Thyroid gland (tissue), 4 donors: ENCODE measurements at places on chromosomes 7 and 10.
A peak's percentile ranks its signal among the peaks of the same experiment; 100 is the strongest.

DNA sequence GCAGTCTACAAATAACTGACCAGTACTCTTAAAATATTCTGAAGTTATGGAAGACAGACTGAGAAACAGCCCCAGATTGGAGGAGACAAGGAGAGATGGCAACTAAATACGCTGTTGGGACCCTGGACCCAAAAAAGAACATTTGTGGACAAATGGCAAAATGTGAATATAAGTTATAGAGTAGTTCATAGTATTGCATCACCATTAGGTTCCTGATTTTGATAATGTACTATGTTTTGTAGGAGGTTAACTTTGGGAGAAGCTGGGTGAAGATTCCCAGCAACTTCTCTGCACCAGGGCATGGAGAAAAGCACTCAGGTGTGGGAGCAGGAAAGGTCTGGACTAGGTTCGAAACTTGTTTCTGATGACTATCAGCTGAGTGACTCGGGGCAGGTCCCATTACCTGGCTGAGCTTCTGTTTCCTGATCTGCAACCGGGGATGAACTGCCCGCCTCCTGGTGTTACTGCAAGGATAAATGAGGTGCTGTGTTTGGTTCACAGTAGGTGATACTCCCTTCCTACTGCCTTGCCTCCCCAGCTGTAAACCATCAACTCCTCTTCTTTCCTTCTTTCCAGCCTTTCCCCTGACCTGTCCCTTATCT lies 48.2 kb downstream of the EEPD1 start:
- H3K36me3 ChIP-seq = no peaks in the 10 kb centered on the region
- H3K27ac ChIP-seq = no peak overlapping the region
- no peak for DNase-seq
- H3K27me3 ChIP-seq = no peaks in the 10 kb centered on the region
- no peaks in the 10 kb centered on the region for H3K4me1 ChIP-seq
- no peak overlapping the region for H3K4me3 ChIP-seq

GRCh38 chr10:14382531-14382930 lies 51.8 kb upstream of the FRMD4A start:
- no peaks in the 10 kb centered on the region for H3K4me1 ChIP-seq
- peak; percentile 5 for DNase-seq
- H3K27me3 ChIP-seq = no peaks in the 10 kb centered on the region
- H3K4me3 ChIP-seq = no peak overlapping the region
- H3K36me3 ChIP-seq = no peaks in the 10 kb centered on the region
- no peak overlapping the region for H3K27ac ChIP-seq

- no peak for DNase-seq
- no peaks in the 10 kb centered on the region for H3K27me3 ChIP-seq
- no peaks in the 10 kb centered on the region for H3K4me1 ChIP-seq
Observed at GRCh38 chr7:123282181-123282580, 82.4 kb upstream of the SLC13A1 start.

DNA sequence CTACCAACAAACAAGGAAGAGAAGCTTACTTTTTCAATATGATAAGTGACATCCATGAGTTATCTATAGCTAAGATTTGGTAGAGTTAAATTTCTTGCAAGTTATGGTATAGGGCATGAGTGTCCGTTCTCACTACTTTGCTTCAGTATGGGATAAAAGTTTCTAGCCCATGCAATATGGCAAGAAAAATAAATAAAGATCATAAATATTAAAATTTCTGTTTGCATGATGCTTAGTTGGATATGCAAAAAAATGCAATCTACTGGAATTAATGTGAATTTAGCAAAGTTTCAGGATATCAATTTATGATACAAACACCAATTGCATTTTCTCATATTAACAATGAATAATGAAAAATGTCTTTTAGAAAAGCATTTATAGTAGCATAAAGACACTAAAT lies 148.7 kb upstream of the ADARB2 start:
- no peak overlapping the region for H3K4me3 ChIP-seq
- H3K4me1 ChIP-seq = no peaks in the 10 kb centered on the region
- DNase-seq = no peak
- H3K27ac ChIP-seq = no peak overlapping the region

GRCh38 chr7:1621718-1622117 lies 48.4 kb upstream of the ELFN1 start:
- no peaks in the 10 kb centered on the region for H3K4me1 ChIP-seq
- no peaks in the 10 kb centered on the region for H3K36me3 ChIP-seq
- no peak for DNase-seq
- H3K4me3 ChIP-seq = no peak overlapping the region
- no peaks in the 10 kb centered on the region for H3K27me3 ChIP-seq

GRCh38 chr7:90836937-90837336 lies 240.8 kb downstream of the CDK14 start:
- no peaks in the 10 kb centered on the region for H3K4me1 ChIP-seq
- no peaks in the 10 kb centered on the region for H3K36me3 ChIP-seq
- no peaks in the 10 kb centered on the region for H3K27me3 ChIP-seq
- DNase-seq = no peak

- H3K36me3 ChIP-seq = no peaks in the 10 kb centered on the region
- no peak overlapping the region for H3K4me3 ChIP-seq
- H3K27ac ChIP-seq = no peak overlapping the region
Observed at GRCh38 chr10:26939962-26940354, 79.2 kb upstream of the ABI1 start.

DNA sequence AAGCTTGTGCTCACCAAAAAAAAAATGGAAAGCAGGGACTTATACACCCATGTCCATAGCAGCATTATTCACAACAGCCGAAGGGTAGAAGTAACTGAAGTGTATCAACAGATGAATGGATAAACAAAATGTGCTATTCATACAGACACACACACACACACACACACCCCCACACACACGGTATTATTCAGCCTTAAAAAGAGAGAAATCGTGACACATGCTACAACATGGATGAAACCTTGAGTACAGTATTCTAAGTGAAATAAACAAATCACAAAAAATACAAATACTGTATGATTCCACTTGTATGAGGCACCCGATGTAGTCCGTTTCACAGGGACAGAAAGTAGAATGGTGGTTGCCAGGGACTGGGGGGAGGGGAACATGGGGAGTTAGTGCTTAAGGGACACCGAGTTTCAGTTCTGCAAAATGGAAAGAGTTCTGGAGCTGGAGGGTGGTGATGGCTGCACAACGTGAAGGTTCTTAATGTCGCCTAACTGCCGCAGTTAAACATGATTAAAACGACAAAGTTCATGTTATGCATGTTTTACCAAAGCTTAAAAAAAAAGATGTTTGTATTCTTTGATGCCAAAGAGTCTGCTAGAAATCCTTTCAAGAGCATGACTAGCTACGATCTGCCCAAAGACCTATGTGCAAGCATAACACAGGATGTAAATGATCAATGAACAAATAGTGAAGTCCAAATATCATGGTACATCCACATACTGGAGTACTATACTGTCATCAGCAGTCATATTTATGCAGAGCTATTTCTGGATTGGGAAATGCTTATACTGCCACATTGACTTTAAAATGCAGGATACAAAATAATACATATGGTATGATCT lies 7.2 kb downstream of the TNS3 start:
- H3K27me3 ChIP-seq = no peaks in the 10 kb centered on the region
- peak overlapping the region; percentile 72 for H3K27ac ChIP-seq
- no peak for DNase-seq
- H3K4me1 ChIP-seq = peaks cover 94% of the 10 kb centered on the region

- no peak for DNase-seq
- H3K4me3 ChIP-seq = no peak overlapping the region
- H3K27me3 ChIP-seq = no peaks in the 10 kb centered on the region
Observed at GRCh38 chr7:151003572-151003971, 12.8 kb downstream of the NOS3 start.

DNA sequence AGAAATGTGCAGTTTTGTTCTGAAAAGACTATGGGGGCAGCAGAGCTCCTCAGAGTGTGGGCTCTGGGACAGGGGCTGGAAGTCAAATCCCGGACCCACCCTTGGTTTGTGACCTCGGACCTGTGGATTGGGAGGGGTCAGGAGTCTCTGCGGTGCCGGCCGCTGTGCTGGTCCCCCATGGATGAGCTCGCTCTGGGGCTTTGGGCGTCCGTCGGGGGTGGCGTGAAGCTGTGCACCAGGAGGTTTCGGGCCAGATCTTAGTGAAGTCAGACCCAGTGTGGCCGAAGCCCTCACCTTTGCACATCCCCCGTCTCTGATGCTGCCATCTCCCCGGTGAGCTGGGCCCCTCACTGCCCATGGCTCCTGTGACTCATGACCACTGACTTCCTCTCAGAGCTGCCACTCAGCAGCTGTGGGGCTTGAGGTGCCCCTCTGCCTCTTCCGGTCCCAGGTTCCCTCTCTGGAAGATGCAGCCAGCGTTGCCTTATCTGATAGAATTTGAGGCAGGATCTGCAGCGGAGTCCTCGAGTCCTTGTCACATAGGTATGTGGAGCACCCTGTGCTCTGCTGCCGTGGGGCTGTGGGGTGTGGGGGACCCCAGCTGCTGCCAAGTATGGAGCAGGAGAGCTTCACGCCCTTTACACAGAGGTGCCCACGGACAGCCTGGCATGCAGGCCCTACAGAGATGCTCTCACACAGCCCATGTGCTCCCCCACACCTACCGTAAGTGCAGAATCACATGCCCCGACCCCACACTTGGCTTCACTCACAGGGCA lies 11.4 kb upstream of the SCART1 start:
- H3K4me3 ChIP-seq = no peak overlapping the region
- DNase-seq = no peak
- H3K4me1 ChIP-seq = no peaks in the 10 kb centered on the region
- H3K36me3 ChIP-seq = no peaks in the 10 kb centered on the region
- no peak overlapping the region for H3K27ac ChIP-seq

DNA sequence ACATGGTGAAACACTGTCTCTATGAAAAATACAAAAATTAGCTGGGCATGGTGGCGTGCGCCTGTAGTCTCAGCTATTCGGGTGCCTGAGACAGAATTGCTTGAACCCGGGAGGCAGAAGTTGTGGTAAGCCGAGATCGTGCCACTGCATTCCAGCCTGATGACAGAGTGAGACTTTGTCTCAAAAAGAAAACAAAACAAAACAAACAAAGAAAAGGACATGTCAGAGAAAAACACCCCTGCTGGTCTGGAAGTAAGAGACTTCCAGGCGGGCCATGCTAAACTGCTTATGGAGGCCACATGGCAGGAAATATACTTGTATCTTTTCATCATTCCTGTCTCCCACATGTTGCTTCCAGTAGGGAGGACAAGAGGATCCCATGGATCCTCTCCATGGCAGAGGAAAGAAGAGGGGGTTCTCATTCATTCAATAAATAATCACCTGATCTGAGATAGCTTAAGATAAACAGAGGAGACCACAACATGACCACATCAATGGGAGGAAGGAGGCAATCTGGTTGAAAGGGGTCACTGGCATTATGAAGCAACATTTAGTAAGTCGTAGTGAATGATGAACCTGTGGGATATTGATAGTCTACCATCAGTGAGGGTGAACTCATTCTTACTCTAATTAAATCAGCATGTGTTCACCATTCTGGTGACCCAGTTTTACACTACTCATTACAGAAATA lies 60.5 kb upstream of the ZNF138 start:
- no peaks in the 10 kb centered on the region for H3K36me3 ChIP-seq
- DNase-seq = no peak
- H3K4me1 ChIP-seq = no peaks in the 10 kb centered on the region
- no peak overlapping the region for H3K27ac ChIP-seq
- H3K4me3 ChIP-seq = no peak overlapping the region

- H3K4me1 ChIP-seq = no peaks in the 10 kb centered on the region
- H3K27me3 ChIP-seq = no peaks in the 10 kb centered on the region
- H3K27ac ChIP-seq = no peak overlapping the region
- no peak overlapping the region for H3K4me3 ChIP-seq
Observed at GRCh38 chr10:59126991-59127390, 49.5 kb upstream of the PHYHIPL start.

DNA sequence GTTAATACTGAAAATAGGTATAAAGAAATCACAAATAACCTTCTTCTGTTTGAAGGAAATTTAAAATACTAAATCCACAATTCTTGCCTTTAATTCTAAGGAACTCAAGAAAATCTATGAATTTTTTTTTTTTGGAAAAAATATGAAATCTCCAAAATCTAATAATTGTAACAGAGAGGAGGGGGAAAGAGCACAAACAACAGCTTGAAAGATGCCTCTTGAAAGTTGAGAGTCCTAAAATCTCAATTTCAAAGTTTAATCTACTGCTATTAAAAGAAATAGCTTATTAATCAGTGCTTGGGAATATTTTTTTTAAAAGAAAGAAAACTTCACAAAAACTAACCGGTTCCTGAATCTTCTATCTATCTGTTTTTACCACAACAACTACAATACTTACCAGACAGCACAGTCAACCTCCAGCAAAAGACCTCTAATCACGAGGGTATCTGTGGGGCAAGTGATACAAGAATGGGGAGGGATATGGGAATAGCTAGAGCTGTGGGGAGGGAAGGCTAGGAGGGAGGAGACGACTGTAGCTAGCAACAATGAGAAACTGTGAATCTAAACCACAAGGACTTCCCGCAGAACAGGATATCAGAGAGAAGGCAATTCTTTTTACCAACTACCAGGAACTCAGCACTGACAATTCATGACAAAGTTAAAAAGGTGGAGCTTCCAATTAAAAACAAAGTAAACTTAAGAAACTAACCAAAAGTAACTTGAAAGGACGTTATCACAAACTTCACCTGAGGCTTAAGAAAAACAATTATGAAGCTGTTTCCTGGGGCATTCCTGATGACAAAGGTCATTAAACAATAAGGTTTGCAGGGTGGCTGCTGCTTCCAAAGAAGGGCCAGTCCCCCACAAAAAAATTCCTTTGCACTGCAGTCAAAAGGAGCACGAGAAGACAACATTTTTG lies at the start of gene USP54:
USP54 (minus strand) TSS at position 462 of the 919 bp plus-strand sequence. CDS start 15,684 bp downstream, outside the sequence.
- peak within 1 kb of the TSS; percentile 88 for H3K27ac ChIP-seq
- no peaks in the 10 kb centered on the region for H3K27me3 ChIP-seq
- DNase-seq = no peak
- peaks cover 73% of the 10 kb centered on the region for H3K4me1 ChIP-seq
- no peak within 1 kb of the TSS for H3K4me3 ChIP-seq
- no peaks in the 10 kb centered on the region for H3K36me3 ChIP-seq

DNA sequence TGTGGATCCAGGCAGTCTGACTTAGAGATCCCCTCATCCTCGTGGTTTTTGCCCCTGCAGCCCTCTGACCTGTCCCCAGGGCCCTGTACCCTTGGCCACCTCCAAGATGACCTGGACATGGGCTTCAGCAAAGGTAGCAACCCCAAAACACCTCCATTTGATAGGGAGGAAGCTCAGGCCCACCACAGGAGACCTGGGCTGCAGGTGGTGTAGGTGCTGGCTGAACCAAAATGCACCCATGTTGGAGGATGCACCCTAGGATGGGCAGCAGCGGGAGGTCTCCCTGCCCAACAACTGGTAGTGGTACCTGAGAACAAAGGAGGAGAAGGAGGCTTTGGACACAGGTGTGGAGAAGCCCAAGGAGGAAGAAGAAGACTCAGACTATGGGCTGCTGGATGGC lies 188.7 kb downstream of the ZNF716 start:
- DNase-seq = no peak
- H3K36me3 ChIP-seq = no peaks in the 10 kb centered on the region
- H3K4me1 ChIP-seq = no peaks in the 10 kb centered on the region
- no peak overlapping the region for H3K27ac ChIP-seq

- H3K4me1 ChIP-seq = peaks cover 5% of the 10 kb centered on the region
- no peaks in the 10 kb centered on the region for H3K36me3 ChIP-seq
- no peak for DNase-seq
- no peak overlapping the region for H3K4me3 ChIP-seq
- no peak overlapping the region for H3K27ac ChIP-seq
Observed at GRCh38 chr7:71312755-71313490, 181.0 kb downstream of the GALNT17 start.

GRCh38 chr10:88901984-88902789 lies 22.1 kb downstream of the STAMBPL1 start:
- no peak overlapping the region for H3K4me3 ChIP-seq
- peaks cover 8% of the 10 kb centered on the region for H3K4me1 ChIP-seq
- no peaks in the 10 kb centered on the region for H3K36me3 ChIP-seq
- H3K27ac ChIP-seq = no peak overlapping the region

GRCh38 chr10:115657161-115657860 lies 564.1 kb downstream of the ATRNL1 start:
- DNase-seq = no peak
- H3K27me3 ChIP-seq = no peaks in the 10 kb centered on the region
- H3K36me3 ChIP-seq = no peaks in the 10 kb centered on the region
- H3K4me3 ChIP-seq = no peak overlapping the region
- H3K27ac ChIP-seq = no peak overlapping the region
